ENCODE measurements at places on chromosomes 13 and 19.
A peak's percentile ranks its signal among the peaks of the same experiment; 100 is the strongest.

- no peak for DNase-seq
These were observed 310.4 kb downstream of the FOXO1 start for GRCh38 chr13:40356011-40356410.

GRCh38 chr19:51194527-51195315, 30.2 kb upstream of the CD33 start:
- no peak for DNase-seq

GRCh38 chr13:109654341-109655205, 131.8 kb downstream of the IRS2 start:
- DNase-seq, result no peak

GRCh38 chr13:77896536-77896935, 22.1 kb downstream of the EDNRB start:
- DNase-seq, result no peak

- DNase-seq, result no peak
These were observed 24.4 kb upstream of the MYCBP2 start for GRCh38 chr13:77351315-77351714.

GRCh38 chr19:23527797-23528196, 132.5 kb upstream of the ZNF91 start:
- peak; percentile 32 for DNase-seq

- peak; percentile 22 for DNase-seq
These were observed 39.5 kb downstream of the NOTCH3 start for GRCh38 chr19:15161028-15161984.

GRCh38 chr19:46357846-46358583, 11.1 kb downstream of the PPP5C start:
- no peak for DNase-seq

DNA sequence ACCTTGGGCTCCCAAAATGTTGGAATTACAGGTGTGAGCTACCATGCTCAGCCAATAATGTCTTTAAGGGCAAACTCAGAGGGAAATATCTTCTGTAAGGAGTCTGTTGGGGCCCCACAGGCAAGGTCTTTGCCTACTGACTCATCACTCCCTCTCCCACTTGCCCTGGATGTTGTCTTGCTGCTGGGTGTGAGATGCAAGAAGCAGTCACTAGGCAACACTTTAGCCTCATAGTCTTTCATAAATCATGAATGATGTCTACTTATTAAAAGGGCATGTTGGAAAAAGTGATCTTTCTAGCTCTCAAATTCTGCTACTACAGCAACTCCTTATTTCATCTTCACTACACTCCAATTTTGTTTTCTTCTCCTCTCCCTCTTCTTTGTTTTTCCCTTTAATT, 34.6 kb upstream of the SLC10A2 start:
- DNase-seq, result no peak

- no peak for DNase-seq
These were observed 8.2 kb upstream of the ZNF77 start for GRCh38 chr19:2952953-2953481.

DNA sequence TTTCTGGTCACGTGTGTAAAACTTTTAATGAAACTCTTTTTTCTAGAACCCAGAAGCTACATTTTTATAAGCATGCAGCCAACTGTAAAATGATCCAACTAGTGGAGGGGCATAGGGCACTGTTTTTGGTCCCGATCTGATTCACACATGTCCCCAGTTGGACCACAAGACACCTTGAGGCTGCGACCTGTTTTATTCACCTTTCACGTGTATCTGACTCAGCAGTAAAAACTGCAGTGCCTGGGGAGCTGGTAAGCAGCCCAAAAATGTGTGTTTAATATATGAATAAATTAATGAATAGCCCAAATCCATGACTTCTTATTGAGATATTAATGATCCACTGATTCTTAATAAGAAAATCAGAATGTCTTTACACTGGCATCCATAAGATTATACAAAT, 140.4 kb downstream of the COL4A1 start:
- no peak for DNase-seq

DNA sequence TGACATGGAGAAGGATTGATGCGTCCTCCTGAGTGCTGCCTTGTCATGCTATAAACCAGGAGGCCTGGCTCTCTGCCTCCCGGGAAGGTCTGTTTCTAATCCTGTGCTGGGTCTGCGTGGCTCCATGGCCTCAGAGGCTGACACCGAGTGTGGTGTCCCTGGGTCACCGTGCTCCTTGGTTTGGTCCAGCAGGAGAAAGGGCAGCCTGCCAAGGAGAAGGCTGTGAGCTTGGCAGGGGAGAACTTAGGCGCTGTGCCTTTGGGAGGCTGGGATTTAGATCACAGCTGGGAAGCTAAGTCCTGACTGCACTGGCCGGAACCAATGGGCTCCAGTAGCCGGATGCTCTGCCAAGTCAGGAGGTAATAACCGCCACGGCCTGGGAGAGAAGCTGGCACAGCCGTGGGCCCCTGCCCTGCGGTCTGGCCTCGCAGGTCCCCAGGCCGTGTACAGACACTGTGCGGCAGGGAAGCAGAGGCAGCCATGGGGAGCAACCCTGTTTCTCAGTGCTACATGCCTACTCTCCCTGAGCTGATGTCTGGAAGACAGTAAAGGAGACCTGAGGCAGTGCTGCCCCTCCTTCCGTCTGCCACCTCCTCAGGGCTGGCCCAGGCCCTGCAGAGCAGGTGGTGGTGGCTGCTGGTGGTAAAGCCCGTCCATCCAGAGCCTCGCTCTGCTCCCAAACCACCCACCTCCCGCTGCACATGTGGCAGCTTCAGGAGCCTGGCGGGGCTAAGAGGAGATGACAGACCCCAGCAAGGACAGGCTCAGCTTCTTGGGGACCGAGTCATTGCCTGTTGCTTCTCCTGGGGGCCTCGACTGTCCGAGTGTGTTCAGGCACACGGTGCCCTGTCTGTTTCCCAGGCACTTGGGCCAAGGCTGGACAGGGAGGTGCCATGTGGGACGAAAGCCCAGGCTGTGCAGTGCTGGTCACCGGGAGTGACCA, 44.9 kb downstream of the C13orf46 start:
- DNase-seq, result no peak

- DNase-seq, result peak; percentile 39
These were observed 953 bp downstream of the KCNN4 start for GRCh38 chr19:43779820-43780219.

DNA sequence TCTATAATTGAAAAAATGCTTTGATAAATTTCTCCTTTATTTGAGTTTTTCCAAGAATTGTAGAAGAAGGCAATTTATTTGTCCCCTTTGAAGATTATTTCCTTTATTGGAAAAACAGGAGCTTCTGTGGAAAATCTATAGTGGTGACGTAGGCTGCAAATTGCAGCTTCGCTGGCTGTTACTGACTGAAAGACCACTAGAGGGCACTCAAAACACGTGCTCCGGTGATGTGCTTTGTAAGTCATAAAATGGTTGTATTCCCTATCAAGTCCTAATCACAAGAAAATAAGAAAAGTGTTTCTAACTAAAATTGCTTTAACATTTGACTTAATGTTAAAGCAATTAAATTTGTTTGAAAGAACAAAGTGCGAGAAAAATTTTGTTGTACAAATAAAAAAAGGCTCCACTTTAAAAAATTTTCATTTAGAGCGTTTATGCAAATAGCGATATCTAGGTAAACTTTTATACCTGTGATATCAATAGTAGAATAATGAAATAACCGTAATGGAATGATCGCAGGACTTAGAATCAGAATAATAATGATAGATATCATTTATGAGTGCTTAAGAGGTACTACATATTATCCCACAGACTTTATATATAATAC, 638.2 kb upstream of the SPRY2 start:
- DNase-seq, result peak; percentile 47

DNA sequence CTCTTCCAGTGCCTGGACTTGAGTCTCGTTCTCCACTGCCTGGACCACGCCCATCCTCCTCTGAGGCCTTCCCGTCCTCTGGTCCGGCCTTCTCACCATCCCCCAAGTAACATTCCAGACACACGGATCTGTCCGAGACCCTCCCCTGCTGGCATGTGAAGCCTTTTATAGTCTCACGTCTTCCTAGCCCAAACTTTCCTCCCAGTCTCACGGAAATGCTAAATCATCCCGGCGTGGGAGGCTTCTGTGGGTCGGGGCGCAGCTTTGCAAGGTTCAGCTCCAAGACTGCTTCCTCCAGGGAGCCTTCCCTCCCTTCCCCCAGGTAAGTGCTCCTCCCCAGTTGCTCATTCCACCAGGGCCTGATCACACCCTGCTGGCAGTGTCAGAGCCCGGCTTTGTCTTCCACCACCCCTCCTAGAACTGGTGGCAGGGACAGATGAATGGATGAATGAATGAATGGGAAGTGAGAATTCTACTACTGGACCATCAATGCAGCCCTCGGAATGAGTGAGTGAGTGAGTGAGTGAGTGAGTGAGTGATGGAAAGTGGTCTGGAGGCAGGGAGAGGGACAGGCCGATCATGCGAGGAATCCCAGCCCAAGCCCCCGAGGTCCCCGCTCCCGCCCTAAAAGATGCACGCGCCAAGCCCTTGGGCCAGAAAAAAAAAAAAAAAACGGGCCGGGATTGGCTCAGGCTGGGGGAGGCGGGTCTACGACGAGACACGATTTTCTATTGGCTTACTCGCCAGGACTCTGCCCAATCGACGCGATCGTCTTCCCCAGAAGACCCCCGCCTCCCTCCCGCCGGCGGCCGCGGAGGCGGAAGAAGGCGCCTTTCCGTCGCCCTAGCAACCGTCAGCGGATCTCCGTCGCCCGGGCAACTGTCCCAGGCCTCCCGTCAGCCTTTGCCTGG, 9.3 kb downstream of the EPHX3 start:
- peak; percentile 88 for DNase-seq

DNA sequence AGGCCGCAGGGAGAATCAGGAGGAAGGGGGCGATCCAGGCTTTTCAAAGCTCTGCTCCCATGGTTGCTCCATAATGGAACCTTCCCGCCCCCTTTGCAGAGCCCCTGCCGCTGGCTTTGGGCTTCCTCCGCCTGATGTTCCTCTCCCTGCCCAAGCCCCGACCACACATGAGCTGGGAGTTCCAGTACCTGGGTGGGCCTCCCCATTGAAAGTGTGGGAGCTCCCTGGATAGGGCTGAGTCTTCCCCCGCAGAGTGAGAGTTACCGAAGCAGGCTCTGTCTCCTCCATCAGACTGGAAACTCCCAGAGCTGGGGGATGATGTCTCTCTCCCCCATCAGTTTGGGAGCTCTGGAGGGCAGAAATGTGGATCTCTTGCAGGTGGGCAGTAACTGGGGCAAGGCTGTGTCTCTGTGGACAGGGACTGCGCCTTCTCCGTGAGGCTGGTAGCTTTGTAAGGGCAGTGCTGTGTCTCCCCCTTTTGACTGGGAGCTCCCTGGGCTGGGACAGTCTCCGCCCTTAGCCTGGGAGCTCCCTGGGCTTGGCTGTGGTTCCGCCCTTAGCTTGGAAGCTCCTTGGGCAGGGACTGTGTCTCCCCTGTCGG, 722 bp downstream of the DCAF15 start:
- DNase-seq, result no peak

DNA sequence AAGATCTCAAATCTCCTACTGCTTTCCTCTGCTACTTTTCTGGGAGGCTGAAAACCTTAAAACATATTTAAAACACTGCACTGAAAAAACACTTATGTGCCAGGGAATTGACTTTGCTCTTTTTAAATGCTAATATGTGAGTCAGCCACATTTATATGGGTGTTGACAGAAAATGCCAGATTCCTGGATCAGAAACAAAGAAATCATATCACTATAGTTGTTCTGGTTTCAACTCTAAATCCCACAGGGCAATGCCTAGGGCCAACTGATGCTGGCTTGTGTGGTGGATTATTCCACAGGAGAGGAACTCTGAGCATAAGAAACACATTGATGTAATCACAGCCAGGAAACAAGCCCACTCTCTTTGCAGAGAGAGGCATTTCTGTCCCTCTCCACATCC, 1439.0 kb upstream of the SPRY2 start:
- no peak for DNase-seq

DNA sequence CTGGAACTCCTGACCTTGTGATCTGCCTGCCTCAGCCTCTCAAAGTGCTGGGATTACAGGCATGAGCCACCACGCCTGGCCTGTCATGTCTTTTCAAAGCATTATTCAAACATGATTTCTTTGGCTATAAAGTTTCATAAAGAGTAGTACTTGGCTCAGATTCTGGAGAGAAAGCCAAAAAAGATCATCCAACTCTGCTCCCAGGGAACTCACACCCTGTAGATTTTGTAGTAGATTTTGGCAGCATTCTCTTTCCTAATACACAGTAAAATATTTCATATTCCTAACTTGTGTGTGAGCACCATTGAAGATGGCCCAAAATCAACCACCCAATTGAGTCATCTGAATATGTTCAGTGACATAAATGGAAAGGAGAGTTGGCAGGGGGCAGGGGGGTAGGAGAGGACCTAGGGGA, 48.4 kb downstream of the CAB39L start:
- DNase-seq, result no peak

- no peak for DNase-seq
These were observed 19.4 kb downstream of the CNFN start for GRCh38 chr19:42370626-42371175.

- peak; percentile 83 for DNase-seq
These were observed 689 bp downstream of the ING1 start for GRCh38 chr13:110713981-110714796.

DNA sequence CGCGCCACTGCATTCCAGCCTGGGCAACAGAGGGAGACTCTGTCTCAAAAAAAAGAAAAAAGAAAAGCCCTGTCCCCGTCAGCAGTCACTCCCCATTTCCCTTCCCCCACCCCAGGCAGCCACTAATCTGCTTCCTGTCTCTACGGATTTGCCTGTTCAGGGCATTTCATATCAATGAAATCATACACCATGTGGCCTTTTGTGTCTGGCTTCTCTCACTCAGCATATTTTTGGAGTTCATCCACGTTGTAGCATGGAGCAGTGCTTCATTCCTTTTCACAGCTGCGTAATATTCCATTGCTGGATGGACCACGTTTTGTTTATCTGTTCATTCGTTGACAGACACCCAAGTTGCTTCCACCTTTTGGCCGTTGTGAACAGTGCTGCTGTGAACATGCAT, 36.1 kb upstream of the KLF2 start:
- DNase-seq, result no peak

DNA sequence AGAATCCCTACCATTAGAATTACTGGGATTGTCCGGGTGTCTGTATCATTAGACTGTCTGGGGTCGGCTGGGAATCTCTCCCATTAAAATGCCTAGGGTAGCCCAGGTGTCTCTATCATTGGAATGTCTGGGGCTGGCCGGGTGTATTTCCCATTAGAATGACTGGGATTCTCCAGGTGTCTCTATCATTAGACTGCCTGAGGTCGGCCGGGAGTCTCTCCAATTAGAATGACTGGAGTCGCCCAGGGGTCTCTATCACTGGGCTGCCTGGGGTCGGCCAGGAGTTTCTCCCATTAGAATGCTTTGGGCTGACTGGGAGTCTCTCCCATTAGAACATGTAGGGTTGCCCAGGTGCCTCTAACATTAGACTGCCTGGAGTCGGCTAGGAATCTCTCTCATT, 1560.7 kb downstream of the UQCRFS1 start:
- DNase-seq, result no peak
